Fibroblast of skin of scalp (primary cell): ENCODE measurements at places on chromosomes 4 and X.

- peak; percentile 72 for DNase-seq
Measured at GRCh38 chrX:115372152-115372551, 82.6 kb downstream of the LUZP4 start.

DNA sequence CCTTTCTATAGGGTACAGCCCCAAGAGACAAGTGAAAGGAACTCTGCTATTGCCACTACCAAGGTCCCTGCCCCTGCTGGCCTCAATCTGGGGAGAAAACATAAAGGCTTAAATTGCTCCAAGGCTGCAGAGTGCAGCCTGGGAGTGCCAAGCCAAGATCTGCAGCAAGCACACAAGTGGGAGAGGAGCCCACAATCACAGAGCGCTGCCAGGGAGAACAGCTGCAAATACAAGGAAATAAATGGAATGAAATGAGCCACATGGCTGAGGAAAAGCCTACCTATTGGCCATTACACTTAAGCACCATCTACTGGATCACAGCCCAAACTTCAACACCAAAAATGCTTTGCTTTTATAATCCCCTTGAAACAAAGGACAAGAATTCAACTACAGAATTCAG lies 582.4 kb downstream of the FAM133A start:
- DNase-seq = no peak

- no peak for DNase-seq
Measured at GRCh38 chr4:60359746-60360367, 840.3 kb upstream of the ADGRL3 start.

DNA sequence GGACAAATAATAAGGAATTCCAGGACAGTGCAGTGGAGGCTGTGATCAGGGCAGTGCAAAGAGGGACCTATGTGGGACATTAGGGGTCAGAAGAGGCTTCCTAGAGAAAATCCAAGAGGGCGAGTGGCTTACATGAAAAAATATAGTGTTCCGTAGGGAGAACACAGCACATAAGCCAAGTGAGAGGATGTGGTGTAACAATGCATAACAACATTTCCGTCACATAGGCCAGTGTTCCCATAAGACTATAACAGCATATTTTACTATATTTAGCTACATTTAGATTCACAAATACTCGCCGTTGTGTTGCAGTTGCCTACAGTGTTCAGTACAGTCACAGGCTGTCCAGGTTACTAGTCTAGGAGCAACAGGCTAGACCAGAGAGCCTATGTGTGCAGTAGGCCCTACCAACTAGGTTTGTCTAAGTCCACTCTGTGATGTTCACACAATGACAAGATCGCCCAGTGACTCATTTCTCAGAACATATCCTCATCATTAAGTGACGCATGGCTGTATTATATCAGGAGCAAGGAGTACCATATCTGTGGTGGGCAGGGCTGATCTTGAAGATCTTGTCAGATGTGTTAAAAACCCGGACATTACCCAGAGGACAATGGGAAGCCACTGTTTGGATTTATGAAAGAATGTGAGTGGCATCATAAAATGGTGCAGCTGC lies 74.0 kb upstream of the TBL1X start:
- DNase-seq = no peak
